Hematopoietic multipotent progenitor cell treated with erythropoietin and hydrocortisone succinate and interleukin-3 and kit ligand, for 17 days (in vitro differentiated cells): ENCODE measurements at places on chromosomes 4 and X.

- no peak for DNase-seq
These were observed 73.9 kb upstream of the MAP9 start for GRCh38 chr4:155450676-155451075.

DNA sequence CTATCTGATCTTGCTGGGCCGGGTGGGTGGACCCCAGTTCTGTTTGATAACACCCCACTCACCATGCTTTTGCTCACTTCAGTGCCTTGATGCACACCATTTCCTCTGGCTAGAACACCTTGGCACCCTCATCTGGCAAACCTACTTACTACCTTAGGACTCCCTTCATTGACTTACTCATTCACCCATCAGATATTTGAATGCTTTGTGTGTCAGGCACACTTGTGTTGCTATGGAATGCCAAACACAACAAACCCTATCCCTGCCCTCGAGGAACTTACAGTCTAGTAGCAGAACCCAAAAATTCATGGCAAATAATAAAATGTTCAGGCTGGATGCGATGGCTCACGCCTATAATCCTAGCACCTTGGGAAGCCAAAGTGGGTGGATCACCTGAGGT is 13.9 kb downstream of the CCNG2 start:
- DNase-seq: no peak

- no peak for DNase-seq
These were observed 66.0 kb downstream of the AASDH start for GRCh38 chr4:56321251-56321650.

DNA sequence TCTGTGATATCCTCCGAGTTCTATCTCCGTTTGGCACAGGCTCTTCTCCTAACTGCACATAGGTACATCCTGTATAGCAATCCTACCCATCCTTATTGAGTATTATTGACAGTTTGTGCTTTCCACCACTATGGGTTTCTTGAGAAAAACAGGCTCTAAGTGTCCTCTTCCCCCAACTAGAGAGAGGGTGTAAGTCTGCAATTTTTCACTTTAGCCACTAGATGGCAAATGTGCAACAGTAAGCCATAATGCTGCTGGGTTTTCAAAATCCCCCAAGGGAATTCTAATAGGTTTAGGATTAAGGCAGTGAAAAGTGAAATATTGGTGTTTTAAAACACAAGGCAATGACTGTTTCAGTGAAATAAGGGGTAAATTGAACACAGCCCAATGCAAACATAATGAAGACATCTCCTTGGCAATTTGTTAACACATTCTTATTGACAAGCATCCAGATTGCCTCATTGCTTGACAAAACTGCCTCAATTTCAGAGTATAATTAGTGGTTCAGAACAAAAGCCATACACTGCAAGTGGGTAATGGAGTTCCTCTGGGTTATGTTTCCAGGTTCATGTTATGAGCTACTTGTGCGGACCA is 239.0 kb upstream of the HTR2C start:
- DNase-seq: no peak

DNA sequence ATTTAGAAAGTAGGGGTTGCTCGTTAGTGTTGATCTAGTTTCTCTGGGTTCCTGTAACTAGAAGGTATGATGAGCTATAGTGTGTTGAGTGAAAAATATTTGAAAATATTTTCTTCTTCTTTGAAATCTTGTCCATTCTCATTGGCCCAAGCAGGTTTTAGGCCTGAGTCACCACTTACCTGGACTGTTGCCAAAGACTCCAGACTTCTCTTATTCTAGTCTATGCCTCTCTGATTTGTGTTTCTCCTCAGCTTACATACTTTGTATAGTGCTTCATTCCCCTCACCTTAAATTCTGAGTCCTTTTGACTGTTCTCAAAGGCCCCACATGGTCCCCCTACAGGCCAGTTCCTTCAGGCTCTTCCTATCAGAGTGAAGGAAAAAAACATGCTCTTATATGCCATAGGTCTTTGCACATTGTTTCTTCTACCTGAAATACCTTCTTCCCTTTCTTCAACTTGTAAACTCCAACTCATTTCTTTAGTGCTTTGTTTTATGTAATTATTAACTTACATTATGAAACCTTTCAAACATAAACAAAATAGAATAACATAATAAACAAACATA is 258.2 kb downstream of the PPP1R2C start:
- DNase-seq: no peak

GRCh38 chr4:86106475-86106874 is 253.4 kb downstream of the MAPK10 start:
- DNase-seq: no peak
